ENCODE measurements at places on chromosomes 7 and 10. TPM values are rescaled to one million over a fixed set of nuclear protein-coding genes. Genes with fewer than 3 reads are reported as not detected.

DNAJC12 gene
- polyA plus RNA-seq, result 10.5 TPM

INMT gene
- 3.7 TPM for polyA plus RNA-seq

ANXA8L1 gene
- not detected for polyA plus RNA-seq

FEZF1 gene
- not detected for polyA plus RNA-seq

ST8SIA6 gene
- polyA plus RNA-seq, result 0.50 TPM

CXCL12 gene
- 54.1 TPM for polyA plus RNA-seq

USP54 gene
- polyA plus RNA-seq, result 18.5 TPM

SPAM1 gene
- polyA plus RNA-seq, result not detected

MYL10 gene
- polyA plus RNA-seq, result not detected

SHOC2 gene
- polyA plus RNA-seq, result 33.0 TPM

PHYHIPL gene
- polyA plus RNA-seq, result not detected

UTF1 gene
- polyA plus RNA-seq, result not detected

CPVL gene
- 15.5 TPM for polyA plus RNA-seq

GIMAP8 gene
- polyA plus RNA-seq, result 2.4 TPM

PTPN20 gene
- polyA plus RNA-seq, result 0.50 TPM

FGL2 gene
- polyA plus RNA-seq, result 15.0 TPM

CFTR gene
- 5.8 TPM for polyA plus RNA-seq

MOGAT3 gene
- 3.6 TPM for polyA plus RNA-seq

CALML5 gene
- polyA plus RNA-seq, result not detected

SLC16A12 gene
- 0.13 TPM for polyA plus RNA-seq

PON2 gene
- 37.2 TPM for polyA plus RNA-seq
